ENCODE measurements at places on chromosomes 1 and 21.

DNA sequence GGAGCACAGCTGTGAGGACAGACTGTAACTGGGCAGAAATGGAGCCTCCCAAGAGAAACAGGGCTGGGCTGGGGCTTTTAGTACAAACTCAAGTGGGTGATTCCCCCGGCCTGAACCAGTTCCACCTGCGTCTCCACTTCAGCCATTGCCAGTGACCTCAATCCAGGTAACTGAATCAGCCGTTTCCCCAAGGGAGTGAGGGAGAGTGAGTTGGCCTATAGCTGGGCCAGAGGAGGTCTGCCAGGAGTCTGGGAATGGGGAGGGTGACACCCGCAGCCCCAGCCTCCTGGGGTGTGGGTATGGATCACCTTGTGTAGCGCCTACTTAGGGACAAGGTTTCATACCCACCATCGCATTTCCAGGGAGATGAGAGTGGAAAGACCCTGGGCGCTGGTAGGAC, 8.5 kb downstream of the SLC26A9 start:
- DNase-seq = no peak

DNA sequence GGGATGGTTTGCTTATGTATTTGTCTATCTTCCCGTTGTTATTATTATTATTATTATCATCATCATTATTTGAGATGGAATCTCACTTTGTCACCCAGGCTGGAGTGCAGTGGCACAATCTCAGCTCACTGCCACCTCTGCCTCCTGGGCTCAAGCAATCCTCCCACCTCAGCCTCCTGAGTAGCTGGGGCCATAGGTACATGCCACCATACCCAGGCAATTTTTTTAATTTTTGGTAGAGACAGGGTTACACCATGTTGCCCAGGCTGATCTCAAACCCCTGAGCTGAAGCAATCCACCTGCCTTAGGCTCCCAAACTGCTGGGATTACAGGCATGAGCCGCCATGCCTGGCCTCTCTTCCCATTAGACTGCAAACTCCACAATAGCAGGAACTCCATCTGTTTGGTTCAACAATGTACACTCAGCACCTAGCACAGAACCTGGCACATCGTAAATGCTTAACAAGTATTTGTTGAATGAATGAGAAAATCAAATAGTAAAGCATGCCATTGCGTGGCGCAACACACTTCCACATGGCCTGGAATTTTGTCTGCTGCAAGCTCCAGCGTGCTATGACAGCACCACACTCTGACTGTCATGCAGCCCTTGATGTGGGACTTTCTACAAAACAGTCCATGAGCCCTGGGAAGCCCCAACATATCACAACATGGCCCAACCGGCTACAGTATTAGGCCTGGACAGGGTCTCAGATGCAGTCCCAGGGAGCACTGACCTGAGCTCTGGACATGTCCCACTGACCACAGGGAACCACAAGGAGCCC, 3.8 kb upstream of the TINAGL1 start:
- DNase-seq = no peak

- no peak for DNase-seq
These were observed 40.0 kb upstream of the DSCAM start for GRCh38 chr21:40886931-40887330.

- DNase-seq = no peak
These were observed 13.0 kb downstream of the RAB7B start for GRCh38 chr1:205990226-205990625.

- no peak for DNase-seq
These were observed 1.5 kb downstream of the AJAP1 start for GRCh38 chr1:4655674-4656532.

DNA sequence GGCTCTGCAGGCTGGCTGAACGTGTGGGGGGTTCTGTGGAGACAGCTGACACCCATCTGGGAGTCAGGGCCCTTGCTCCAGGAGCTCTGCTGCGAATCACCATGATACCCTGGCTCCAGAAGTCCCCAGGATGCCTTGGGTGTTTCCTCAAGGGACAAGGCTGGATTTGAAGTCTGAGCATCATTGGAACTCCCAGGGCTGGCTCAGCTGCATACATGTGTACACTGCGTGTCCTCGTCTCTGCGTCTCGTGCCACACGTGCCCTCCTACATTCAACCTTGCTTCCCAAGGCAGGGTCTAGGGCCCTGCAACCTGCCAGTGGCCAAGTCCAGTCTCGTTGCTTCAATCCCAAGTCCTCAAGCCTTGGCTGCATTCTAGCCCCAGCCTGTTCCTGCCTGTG, 11.7 kb downstream of the CSF1 start:
- DNase-seq = no peak

- no peak for DNase-seq
These were observed 69.2 kb downstream of the KLHDC7A start for GRCh38 chr1:18549906-18550305.

DNA sequence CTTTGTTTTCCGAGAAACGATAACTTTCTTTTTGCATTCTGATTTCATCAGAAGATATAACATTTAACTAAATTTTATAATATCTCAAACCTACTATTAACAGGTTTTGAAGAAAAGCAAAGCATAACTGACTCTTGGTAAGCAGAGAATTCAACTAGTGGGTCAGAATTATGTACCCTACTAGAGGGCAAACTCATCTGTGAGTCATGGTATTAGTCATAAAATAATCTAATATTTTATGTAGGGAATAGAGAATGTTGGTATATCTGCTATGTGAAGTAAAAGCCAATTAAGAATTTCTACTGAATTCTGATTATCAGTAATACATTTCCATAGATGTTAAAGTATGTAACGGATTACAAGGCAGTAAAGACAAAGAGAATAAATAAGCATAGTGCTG, 56.8 kb downstream of the USP1 start:
- no peak for DNase-seq

GRCh38 chr21:43972850-43973633, 39.1 kb upstream of the TRAPPC10 start:
- no peak for DNase-seq

DNA sequence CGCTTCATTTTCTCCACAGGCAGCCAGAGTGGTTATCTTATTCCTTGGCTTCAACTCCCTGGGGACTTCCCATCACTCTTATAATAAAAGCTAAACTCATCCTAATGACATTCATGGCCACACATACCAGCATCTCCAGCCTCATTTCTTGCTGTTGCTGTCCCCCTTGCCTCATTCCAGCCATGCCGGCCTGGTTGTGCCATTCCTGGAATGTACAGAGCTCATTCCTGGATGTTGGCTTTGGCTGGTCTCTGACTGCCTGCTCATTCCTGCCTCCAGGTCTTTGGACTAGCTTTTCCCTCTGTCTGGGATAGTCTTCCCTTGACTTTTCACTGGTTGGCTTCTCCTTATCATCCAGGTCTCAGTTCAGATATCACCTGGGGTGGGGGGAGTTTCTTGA, 2.4 kb upstream of the PEF1 start:
- no peak for DNase-seq

- DNase-seq = no peak
These were observed 165.9 kb downstream of the PCBP3 start for GRCh38 chr21:45809421-45809820.

GRCh38 chr1:240732390-240732789, 120.4 kb upstream of the GREM2 start:
- DNase-seq = peak; percentile 14

DNA sequence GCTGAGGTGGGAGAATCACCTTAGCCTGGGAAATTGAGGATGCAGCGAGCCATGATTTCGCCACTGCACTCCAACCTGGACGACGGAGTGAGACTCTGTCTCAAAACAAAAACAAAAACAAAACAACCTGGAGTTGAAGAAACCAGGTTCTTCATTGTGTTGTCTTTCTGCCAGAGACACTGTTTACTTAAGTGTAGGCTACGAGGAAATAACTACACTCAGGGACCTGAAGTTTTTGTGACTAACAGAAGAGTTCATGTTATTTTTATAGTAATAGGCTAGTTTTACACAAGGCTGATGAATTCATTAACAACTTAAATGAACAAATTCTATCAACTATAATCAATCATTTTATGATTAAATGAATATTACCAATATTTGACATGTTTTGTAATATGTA, 98.5 kb upstream of the MPC2 start:
- no peak for DNase-seq

DNA sequence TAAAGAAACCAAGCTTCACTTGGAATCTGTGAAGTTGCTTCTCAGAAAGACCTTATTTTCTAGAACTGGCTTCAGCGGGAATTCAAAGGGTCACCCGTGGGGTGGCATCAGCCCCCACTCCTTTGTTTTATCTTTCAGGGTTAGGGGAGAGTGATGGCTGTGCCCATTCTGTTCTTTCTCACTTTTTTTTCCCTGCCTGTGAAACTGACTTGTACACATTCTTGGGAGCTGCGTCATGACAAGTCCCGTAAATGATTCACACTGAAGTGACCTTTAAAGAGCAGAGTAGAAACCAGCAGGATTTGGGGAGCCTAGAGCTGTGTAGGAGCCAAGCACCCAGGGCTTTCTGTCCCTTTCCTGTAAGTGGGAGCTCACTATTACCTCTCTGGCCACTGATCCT, 43.8 kb downstream of the SLC44A3 start:
- DNase-seq = no peak

DNA sequence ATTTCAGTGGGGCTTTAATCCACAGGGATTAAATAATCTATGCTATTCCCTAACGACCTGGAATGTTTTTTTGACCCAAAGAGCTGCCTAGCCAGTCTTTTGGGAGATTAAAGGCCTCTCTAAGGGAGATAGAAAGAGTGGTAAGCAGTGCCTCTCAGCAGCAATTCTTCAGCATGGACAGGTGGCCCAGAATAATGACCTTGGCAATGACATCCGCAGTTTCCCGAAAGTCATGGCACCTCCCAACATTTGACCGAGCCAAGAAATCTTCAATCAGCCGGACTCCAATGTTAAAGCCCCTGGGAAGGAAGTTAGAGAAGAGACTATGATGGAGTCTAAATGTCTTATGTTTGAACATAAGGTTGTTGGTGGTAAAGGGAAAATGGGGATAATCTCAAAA, 9.8 kb downstream of the TRAPPC3 start:
- no peak for DNase-seq

- DNase-seq = peak; percentile 37
These were observed 17.1 kb upstream of the PROK1 start for GRCh38 chr1:110433803-110434202.

- no peak for DNase-seq
These were observed 62.5 kb downstream of the RNF220 start for GRCh38 chr1:44467566-44467965.

DNA sequence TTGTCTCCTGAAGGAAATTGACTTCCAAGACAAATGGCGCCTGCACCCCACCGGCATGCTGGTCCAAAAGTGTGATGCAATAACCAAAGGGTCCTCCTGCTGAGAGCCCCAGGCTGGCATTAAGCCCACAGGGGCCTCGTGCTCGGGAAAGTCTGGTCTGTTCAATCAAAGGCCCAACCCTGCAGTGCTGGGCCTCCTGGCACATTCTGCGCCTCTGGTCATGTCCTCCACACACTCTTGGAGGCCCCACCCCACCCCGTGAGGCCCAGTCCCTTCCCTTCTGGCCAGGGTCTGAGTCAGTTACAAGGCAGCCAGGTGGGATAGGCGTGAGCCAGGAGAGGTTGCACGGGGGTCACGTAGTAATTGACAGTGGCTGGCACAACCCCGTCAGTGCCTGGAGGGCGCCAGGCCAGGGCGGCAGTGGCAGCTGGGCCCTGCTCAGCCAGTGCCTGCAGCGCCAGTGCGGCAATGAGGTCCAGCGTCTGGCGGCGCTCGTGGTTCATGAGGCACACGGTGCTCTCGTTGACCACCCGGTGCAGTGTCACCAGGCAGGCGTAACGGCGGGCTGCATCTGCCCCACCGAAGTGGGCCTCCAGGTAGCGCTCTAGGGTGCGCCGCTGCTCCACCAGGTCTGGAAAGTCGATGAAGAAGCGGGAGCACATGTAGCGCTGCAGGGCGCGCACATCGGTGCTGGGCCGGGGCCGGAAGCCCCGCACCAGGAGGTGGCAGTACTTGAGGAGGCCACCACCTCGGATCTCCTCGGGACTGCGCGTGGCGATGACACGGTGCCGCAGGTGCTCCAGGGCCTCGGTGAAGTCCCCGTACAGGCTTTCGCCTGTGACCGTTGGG, 6.8 kb downstream of the TENT5B start:
- DNase-seq = no peak

GRCh38 chr1:32179193-32179442, 357 bp upstream of the TXLNA start:
- no peak for DNase-seq

DNA sequence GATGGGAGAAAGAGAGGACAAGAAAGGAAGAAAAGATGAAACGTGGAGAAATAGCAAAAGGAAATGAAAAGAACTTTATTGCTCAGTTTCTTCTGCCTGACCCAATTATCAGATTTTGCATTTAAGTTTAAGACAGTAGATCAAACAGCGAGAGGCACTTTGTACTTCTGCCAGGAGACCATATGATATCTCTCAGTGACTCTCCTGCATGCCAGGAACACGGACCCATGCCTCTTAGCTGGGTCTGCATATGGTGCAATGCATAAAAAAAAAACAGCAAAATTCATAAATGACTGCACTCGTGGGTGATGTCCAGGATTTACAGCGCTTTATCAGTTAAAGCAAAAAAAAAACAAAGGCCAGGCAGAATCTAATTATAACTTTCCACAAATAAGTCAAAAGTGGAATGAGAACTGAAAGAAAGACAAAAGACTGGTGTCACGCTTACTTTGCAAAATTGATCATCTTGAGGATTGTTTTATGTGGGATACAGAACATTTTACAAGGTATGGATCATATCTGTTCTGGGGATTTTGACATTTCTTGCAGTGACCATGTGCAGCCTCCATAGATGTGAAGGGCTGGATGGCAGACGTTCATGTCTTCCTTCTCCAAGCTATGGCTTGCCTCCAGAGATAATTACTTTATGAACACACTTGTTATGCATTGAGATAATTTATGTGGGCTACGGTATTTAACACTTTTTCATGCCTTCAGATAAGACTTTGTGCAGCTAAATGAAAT, 79.5 kb downstream of the RUNX1 start:
- DNase-seq = no peak

- DNase-seq = no peak
These were observed 1111.7 kb upstream of the B3GALT2 start for GRCh38 chr1:194298007-194298598.

DNA sequence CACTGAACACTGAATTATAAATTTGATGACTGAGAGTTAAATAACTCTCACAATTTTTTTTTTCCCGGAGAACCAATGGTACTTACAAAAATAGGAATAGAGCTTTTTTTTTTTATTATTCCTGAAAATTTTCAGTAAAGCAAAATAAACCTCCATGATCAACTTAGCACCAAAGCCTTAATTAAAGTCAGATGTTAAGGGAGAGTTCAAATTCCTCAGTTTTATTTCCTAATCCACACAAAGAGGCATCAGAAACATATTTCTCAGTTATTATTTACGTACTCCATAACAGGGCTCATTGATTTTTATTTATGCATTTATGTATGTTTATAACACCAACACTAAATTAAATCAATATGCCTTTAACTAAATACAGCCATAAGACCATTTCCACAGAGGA, 55.5 kb downstream of the PLPPR5 start:
- DNase-seq = no peak

- no peak for DNase-seq
These were observed 39.4 kb upstream of the FMOD start for GRCh38 chr1:203390298-203390697.

- peak; percentile 55 for DNase-seq
These were observed 6.1 kb upstream of the CD1A start for GRCh38 chr1:158248118-158248517.

DNA sequence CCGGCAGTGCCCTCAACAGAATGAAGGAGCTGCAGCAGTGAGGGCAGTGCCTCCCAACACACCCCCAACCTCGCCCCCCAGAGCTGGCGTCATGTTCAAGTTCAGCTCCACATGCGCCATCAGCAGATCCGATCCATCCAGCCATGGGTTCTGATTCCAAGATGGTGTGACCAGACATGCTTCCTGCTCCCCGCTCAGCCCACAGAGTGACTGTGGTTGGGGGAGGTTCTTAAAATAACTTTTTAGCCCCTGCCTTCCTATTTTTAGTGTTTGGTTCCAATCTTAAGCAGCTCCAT, 30.1 kb upstream of the GPR137B start:
- no peak for DNase-seq
